Lung microvascular endothelial cell (primary cell): ENCODE measurements at places on chromosomes 1 and 21.

DNA sequence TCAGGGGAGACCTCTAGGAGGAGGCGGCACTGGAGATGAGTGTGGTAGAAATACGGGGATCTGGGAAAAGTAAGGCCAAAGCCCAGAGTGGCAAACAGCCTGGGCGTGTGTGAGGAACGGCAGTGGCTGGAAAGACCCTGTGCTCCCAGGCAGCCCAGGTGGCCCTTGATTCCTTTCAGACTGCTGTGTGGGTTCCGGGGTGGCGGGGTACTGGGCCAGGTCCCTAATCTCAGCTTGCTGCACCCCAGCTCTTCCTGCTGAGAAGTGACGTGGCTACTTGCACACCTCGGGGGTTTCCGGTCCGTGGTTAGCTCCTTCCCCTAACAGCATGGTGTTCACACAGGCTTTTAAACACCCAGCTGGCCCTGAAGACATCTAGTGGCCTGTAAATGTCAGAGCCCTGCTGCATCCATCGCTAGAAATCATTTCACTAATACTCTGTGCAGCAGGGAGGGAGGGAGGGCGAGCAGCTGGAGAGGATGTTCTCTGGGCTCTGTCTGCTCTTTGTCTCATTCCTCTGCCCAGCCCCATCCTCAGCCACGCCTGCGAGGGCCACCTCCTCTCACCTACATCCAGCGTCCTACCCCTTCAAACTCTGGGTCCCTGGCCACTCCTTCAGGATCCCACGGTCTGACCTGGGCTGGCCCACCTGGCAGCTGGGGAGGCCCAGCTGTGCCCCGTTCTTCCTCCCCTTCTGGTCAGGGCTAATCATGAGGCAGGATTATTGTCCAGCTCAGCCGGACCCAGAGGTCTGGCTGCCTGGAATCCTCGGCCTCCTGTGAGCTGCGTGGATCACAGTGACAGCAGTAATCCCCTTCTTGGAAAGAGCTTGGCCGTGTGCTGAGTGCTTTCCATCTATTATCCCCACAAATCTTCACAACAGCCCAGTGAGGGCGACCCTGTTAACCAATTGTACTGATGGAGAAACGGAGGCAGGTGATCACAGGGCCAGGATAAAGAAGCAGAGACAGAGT is 7.2 kb downstream of the ZDHHC18 start:
- DNase-seq: no peak

DNA sequence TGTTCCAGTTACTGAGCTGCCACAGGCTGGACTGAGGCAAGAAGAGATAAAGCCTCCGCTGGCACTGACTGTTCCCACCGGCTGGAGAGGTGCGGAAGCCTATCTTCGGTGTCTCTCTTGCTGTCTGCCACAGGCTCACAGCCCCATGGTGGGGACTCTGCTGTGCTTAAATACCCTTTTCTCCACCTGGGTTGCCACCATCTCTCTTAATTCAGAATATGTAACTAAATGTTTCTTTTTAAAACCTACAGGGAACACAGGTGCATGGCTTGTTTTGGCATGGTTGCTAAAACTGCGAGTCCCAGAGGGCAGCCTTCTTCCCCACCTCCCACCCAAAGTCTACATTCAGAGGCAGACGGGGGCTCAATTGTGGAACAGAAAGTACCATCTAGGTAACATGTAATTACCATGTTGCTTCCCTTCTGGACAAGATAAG is 8.1 kb upstream of the LBR start:
- no peak for DNase-seq

DNA sequence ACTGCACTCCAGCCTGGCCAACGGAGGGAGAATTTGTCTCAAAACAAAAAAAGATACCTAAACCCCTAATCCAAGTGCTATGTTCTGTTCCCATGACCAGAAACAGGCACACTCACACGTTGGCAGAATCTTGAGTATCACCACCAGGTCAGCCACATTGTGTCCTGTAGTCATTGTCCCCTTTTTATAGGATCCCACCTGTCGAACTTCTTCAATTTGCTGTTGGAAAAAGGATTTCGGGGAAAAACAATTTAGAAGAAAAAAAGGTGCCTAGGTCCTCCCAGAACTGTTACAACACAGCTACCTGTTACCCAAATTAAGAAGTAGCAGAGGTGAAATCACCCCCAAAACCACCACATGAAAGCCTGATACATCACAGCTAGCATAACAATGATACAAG is 3.4 kb downstream of the ILF2 start:
- no peak for DNase-seq

DNA sequence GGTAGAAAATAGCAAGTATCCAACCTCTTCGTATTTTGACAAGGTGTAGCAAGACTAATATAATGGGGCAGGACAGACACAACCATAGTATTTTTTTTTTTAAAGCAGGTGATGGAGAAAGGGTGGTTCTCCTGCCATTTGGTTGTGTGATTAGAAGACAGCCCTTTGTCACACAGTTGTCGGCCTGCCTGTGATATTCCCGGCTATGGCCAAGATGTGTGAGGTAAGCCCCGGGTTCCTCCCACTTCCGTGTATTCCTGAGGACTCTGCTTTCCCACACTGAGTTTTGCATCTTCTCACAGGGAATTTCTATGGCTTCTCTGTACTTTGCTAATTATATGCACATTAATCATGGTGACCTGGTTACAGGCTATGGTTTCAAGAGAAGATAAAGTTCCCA is 35.9 kb downstream of the ZNF496 start:
- DNase-seq: no peak

GRCh38 chr21:15224346-15225086 is 159.7 kb upstream of the NRIP1 start:
- DNase-seq: no peak

DNA sequence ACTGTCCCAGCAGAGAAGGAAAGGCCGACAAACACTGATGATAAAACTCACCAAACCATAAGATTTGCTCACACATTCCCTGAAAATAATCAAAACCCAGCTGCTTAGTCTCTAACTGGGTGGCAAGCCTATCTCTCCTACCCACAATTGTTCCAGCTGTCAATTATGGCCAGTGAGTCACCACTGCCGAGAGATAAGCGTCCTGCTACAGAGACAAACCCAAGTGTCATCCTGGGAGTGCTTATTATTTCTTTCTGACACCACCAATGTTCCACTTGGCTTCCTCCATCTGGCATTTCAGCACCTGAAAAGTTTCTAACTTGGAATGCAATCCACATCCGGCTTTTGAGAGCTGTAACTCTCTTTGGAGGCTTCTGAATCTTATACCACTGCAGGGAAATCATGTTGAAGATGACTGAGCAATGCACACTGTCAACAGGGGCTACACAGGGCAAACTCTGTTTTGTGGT is 51.5 kb upstream of the VAV3 start:
- DNase-seq: peak; percentile 69

- DNase-seq: peak; percentile 82
Observed at GRCh38 chr1:26275580-26276431, 4.1 kb upstream of the SH3BGRL3 start.

DNA sequence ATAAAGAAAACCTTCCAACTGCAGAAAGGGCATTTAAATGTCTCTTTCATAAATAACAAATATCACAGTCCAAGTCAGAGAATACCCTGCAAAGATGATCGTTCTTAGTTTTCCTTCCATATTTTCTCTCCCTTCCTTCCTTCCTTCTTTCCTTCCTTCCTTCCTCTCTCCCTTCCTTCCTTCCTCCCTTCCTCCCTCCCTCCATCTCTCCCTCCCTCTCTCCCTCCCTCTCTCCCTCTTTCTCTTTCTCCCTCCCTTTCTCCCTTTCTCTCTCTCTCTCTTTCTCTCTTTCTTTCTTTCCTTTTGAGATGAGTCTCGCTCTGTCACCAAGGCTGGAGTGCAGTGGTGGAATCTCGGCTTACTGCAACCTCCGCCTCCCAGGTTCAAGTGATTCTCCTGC is 29.0 kb upstream of the SCAF4 start:
- no peak for DNase-seq

- DNase-seq: no peak
Observed at GRCh38 chr1:24491577-24492360, 10.9 kb upstream of the RCAN3 start.

GRCh38 chr1:43885279-43885801 is 48.3 kb upstream of the ARTN start:
- no peak for DNase-seq

- no peak for DNase-seq
Observed at GRCh38 chr1:169060919-169061639, 45.4 kb upstream of the ATP1B1 start.

GRCh38 chr1:184048561-184049240 is 2.8 kb upstream of the TSEN15 start:
- no peak for DNase-seq

GRCh38 chr1:203252678-203253077 is 23.2 kb upstream of the CHIT1 start:
- no peak for DNase-seq

- DNase-seq: peak; percentile 61
Observed at GRCh38 chr1:22611530-22611947, 24.9 kb upstream of the C1QA start.

GRCh38 chr1:189237008-189237407 is 1240.7 kb downstream of the BRINP3 start:
- no peak for DNase-seq

- DNase-seq: no peak
Observed at GRCh38 chr1:173318788-173319187, 111.7 kb upstream of the TNFSF4 start.
